ENCODE measurements at places on chromosomes 2 and 18.

GRCh38 chr2:186868344-186868743 lies 19.4 kb upstream of the ZSWIM2 start:
- DNase-seq = no peak

- no peak for DNase-seq
Measured at GRCh38 chr18:77300579-77300978, 50.9 kb downstream of the GALR1 start.

DNA sequence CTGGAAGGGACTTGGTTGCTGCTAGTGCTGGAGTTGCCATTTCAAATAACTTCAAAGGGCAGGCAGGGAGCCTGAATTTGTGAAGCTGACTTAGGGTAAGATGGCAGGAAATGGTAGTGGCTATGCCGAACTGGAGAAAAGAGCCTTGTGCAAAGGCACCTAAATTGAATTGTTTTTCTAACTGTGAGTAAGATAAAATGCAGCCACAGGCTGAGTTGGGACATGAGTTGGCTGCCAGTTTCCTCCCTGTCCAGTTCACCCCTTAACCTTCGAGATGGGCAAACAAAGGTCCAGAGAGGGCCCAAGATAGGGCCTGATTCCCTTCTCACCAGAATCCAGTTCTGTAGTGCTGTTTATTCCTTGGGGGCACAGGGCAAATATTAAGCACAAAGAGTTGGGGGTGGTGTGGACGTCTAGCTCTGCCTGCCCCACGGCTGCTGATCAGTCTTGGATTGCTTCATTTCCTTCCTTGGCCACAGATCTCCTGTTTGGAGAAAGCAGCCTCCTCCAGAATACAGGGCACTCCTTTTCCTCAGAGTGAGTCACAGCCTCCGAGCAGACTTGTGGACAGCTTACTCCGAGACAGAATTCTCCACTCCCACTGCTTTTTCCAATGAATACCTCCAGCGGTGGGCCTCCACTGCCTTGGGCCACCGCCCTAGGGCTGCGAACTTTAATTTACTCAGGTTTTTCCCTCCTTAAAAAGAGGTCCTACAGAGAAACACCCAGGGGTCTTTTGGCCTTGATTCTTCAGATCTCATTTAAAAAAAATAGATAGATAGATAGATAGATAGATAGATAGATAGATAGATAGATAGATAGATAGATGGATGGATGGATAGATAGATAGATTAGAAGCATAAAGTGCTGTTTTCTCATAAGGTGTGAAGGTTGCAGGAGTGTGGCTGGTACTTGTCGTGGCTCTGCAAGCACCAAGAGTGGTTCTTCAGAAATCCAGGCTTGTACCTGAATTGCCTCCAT lies 18.4 kb upstream of the SLC20A1 start:
- DNase-seq = no peak

- no peak for DNase-seq
Measured at GRCh38 chr18:3713166-3713565, 263.2 kb downstream of the TGIF1 start.

GRCh38 chr2:207505728-207506127 lies 24.0 kb upstream of the CREB1 start:
- no peak for DNase-seq

- no peak for DNase-seq
Measured at GRCh38 chr2:53510401-53510800, 257.2 kb upstream of the CHAC2 start.
